NCI-H1048 (cell line): ENCODE measurements at places on chromosomes 16 and 17.

- no peak for DNase-seq
These were observed 8.1 kb downstream of the SERPINF1 start for GRCh38 chr17:1769822-1770477.

DNA sequence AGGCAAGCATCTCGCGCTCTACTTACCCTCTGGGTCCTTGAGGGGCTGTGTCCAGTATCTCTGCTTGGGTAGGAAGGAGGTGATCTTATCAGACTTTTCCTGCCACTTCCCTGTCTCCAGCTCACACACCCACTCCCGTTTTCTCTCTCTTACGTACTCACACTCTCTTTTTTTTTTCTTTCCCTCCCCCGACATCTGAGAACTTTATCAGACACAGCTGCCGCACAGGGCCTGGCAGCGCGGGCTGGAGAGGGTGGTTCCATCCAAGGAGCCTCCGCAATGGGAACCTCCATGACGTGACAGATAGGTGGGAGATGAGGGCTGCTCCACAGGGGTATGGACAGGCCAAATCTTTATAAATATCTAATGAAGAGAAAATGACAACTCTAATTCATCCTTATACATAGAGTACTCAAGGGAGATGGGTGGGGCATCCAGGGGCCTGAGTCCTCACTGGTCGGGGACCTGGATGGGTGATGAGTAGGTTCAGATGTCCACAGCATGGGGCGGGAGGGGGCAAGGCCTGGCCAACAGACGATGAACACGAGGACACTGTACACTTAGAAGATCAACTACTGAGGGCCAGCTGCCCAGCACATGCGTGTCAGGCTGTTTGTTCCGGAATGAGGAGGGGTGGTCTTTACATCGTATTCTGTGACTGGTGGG lies 23.3 kb downstream of the MINK1 start:
- DNase-seq, result no peak

DNA sequence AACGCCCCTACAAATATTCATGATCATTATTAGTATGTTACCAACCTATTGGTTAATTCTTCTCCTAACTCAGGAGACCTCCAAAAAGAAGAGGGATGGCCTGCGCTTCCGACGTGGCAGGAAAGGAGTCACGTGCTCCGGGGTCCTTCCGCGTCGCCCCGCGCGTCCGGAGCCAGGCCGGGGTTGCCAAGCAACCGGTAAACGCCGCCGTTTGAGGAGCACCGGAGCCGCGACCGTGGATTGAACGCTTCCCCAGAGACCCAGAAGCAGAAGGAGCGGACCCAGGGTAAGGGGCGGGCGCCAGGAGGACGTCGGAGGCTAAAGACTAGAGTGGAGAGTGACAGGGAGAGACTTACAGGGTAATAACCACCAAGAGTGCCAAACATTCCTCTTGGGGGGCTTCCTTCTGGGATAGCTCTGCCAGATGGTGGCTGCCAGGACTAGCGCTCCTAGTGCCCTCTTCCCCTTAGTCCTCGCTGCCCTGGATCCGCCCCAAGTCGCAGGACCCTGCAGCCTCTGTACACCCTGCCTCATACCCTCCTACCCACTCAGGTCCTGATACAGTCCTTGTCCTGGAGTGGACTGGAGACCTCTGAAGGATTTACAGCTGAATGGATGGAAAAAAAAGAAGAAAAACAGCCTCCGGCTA lies at the start of gene DNAI2:
Gene DNAI2, plus strand, starts transcription at position 175 of the 649 bp plus-strand sequence. CDS start 7,584 bp downstream, outside the sequence.
- no peak for DNase-seq

- no peak for DNase-seq
These were observed 20.4 kb upstream of the CPNE2 start for GRCh38 chr16:57071831-57072582.

DNA sequence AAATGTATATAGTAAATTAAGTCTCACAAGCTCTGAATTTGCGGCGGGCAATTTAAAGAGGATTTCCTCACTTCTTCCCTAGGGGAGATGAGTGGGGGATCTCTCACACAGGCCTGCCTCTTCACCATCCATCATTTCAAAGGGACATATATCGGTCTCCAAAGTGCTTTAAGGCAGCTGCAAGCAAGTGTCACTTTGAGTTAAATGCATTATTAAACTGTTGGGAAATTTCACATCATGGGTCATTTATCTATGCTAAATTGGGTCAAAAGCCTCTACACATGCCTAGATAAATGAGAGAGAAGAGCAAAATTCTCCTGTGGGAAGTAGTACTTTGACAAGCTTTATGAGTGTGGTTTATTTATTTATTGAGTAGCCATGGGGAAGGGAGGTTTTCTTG lies 1106.1 kb upstream of the GOT2 start:
- DNase-seq, result no peak

DNA sequence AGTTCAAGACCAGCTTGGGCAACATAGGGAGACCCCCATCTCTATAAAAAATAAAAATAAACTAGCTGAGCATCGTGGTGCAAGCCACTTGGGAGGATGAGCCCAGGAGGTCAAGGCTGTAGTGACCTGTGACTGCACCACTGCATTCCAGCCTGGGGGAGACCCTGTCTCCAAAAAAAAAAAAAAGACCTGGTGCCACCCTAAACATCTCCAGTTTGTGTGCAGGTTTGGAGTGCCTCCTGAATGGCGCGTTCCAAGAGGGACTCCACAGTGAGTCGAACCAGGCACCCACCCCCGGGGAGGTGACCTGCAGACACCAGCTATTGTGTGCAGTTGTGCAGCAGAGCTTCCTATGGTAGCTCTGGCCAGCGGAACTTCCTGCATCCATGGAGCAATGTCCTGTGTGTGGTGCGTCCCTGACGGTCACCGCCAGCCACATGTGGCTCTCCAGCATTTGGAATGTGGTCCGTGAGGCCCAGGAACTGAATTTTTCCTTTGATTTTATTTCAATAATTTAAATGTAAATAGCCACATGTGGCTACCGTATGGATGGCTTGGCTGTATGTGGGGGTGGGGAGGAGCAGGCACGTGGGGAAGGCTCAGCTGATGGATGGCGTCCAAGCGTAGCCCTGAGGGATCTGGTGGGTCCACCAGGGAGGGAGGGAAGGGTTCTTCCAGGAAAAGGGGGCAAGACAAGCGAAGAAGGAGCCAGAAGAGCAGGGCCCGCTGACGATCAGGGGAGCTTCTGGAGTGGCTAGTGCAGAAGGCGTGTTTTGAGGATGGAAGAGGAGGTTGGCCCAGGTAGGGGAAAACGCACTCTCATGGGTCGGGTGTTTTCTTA lies 107.1 kb upstream of the GSE1 start:
- no peak for DNase-seq

- no peak for DNase-seq
These were observed 12.2 kb upstream of the CCL5 start for GRCh38 chr17:35892091-35893035.

DNA sequence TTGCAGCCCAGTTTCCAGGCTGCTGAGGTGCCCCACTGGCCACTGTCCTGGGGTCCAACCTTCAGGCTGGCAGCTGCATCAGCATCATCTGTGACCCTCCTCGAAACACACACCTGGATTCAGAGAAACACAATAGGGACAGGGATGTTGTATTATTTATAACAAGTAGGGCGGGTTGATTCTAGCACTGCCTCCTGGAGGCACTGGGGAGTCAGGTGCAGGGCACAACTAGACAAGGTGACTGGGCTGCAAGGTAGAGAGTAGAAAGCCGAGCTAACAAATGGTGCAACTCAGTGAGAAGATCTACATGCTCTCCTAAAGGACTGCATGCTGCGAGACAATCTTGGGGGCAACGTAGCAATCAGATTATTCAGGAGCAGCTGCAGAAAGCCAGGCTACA lies 317.3 kb downstream of the SLC39A11 start:
- no peak for DNase-seq

GRCh38 chr16:28875134-28876018 lies 2.9 kb upstream of the ATP2A1 start:
- no peak for DNase-seq

DNA sequence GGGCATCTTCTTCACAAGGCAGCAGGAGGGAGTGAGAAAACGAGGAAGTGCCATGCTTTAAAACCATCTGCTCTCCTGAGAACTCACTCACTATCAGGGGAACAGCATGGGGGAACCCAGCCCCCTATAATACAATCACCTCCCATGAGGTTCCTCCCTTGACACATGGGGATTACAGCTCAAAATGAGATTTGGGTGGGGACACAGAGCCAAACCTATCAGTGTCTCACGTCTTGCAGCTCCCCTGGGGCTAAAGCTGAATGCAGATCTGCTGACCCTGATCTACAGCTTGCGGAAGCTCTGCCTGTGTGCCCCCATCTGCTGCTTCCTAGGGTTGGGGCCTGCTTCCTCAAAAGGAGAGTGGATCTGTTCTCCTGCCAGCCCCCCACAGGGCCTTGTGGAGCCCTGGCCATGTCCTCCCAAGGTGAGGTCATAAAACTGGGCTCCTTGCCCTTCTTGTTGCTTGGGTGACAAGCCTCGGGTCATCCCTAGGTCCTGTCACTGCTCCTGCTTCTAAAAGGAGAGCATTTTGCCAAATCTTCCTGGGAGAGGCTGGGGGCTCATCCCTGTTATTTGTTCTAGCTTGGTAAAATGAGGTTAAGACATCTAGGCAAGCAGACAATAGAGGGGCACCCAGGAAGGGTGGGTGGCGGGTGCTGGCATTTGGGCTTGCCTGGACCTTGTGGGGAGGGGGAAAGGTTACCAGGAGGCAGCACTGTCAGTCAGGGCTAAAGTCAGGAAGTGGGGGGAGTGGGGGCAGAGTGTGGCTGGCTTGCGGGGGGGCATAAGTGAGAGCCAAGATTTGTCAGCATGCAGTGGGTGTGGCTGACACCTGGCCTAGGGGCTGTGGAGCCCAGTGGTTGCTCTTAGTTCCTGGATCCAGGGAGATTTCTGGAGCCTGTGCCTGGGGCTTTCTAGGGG lies 16.0 kb downstream of the KRT33A start:
- no peak for DNase-seq

GRCh38 chr17:78568494-78569115 lies 8.6 kb downstream of the DNAH17 start:
- no peak for DNase-seq

DNA sequence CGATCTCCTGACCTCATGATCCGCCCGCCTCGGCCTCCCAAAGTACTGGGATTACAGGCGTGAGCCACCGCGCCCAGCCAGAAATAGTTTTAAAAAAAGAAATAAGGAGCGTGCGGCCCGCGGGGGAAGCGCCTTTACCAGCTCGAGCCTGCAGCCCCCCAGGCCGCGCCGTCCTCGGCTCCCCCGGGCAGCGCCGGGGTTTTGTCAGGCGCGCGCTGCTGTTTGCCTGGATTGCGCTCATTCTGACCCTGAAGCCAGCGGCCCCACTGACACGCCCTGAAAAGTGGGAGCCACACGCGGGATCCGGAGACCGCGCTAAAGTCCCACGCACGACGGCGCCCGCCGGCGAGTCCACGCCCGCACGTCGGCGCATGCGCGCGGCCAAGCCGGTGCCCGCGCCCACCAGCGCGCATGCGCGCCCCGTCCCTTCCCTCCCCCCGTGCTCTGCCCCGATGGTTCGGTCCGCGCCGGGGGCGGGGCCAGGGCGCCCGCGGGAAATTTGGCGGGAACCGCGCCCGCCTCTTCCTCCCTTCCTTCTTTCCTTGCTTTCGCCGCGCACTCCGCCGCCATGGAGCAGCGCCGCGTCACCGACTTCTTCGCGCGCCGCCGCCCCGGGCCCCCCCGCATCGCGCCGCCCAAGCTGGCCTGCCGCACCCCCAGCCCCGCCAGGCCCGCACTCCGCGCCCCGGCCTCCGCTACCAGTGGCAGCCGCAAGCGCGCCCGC lies at the start of gene CDT1:
Gene CDT1, plus strand, starts transcription at position 526 of the 724 bp plus-strand sequence. Its CDS starts 43 bp downstream, at position 569.
- peak; percentile 23 for DNase-seq

GRCh38 chr17:44906010-44906646 lies 6.9 kb upstream of the EFTUD2 start:
- DNase-seq, result no peak

DNA sequence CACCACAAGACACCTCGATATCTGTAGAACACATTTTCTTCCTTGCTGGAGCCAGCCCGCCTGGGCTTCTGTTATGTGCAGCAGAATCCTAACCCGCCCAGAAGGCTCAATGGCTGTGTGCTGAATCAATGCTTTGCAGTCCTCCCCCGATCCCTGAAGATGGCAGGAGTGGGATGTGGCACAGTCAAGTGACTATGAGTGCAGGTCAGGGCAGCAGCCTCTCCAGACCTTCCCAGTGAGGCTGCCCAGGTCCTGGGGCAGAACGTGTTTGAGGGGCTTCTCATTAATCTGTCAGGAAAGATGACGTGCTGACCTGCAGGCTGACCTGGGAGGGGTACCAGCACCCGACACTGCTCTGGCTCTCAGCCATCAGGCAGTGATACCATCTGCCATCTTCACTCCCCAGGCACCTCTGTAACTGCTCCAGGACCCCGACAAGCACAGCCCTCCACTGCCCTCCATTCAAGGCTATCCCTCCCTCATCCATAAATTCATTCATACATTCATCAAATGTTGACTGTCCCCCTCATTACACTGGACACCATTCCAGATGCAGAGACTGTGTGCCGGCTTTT lies 35.2 kb downstream of the LRRC75A start:
- no peak for DNase-seq

GRCh38 chr16:8767176-8767575 lies 30.3 kb downstream of the TMEM186 start:
- no peak for DNase-seq

- DNase-seq, result no peak
These were observed 47.7 kb upstream of the DOC2B start for GRCh38 chr17:228951-229708.

- no peak for DNase-seq
These were observed 29.1 kb downstream of the TUBD1 start for GRCh38 chr17:59863616-59864015.

GRCh38 chr16:87150681-87151280 lies 166.4 kb downstream of the C16orf95 start:
- no peak for DNase-seq

- no peak for DNase-seq
These were observed 86.0 kb upstream of the KIF2B start for GRCh38 chr17:53736516-53737240.

DNA sequence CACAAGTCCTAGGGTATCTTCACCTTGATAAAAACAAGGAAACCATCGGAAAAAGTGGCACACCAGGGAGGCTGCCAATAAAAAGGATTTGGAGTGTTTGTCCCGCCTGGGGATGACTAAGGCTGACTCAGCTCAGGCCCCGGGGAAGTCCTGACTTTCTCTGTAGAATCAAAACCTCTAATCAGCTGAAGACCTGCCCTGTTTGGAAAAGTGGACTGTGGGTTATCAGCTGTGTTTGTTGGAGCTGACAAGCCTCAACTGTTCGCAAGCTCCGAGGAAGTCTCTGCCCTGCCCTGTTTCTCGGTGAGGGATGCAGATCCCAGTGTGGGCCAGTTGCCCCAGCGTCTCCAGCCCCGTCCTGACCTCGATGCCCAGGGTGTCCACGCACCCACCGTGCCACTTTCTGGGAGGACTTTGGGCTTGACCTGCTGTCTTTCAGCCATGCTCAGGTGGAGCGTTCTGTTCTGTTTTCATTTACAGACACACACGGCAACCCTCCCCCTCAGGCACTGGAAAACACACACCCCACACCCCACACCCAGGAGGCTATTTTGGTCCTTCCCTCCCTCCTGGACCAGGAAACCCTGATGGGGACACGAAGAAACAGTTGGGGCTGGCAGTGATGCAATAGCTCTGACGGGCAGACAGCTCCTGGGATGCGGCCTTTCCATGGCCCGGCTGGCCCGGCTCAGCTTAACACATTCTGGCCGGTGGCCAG lies 27.6 kb upstream of the PITPNA start:
- no peak for DNase-seq
